ENCODE measurements at places on chromosomes 3 and 15. TPM values are rescaled to one million over a fixed set of nuclear protein-coding genes. Genes with fewer than 3 reads are reported as not detected.

NPAP1 gene
- not detected for total RNA-seq

SOX14 gene
- total RNA-seq, result not detected

ADGRG7 gene
- total RNA-seq, result not detected

ZKSCAN7 gene
- 6.6 TPM for total RNA-seq

CRTC3 gene
- 46.4 TPM for total RNA-seq

CD80 gene
- total RNA-seq, result not detected

FURIN gene
- total RNA-seq, result 84.0 TPM

ARID3B gene
- total RNA-seq, result 3.6 TPM

AGBL1 gene
- total RNA-seq, result not detected

DNA sequence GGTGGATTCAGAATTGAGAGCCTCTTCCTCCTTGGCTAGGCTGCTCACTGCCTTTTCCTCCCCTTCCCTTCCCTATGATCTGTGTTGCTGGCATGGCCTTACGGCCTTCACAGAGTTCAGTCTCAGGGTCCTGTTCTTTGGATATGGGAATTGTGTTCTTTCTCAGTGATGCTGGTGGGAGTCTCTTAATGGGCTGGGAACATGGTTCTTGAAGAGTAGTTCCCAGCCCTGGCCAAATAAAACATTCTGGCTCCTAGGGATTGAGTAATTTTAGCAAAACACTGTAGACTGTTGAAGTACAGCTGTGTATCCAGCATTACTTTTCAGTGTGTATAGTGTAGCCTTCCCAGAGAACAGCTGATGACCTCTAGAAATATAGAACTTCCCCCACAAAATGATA lies 22.6 kb upstream of the FILIP1L start:
- DNase-seq, result no peak

GRCh38 chr15:101406526-101407195 lies 82.8 kb downstream of the PCSK6 start:
- no peak for DNase-seq

GRCh38 chr3:123287051-123287961 lies 85.6 kb downstream of the SEC22A start:
- DNase-seq, result peak; percentile 81

GRCh38 chr3:126638790-126639189 lies 16.1 kb downstream of the TXNRD3 start:
- DNase-seq, result no peak

GRCh38 chr3:12308517-12308916 lies 19.6 kb downstream of the PPARG start:
- no peak for DNase-seq

GRCh38 chr15:38614621-38615020 lies 50.0 kb upstream of the RASGRP1 start:
- no peak for DNase-seq

DNA sequence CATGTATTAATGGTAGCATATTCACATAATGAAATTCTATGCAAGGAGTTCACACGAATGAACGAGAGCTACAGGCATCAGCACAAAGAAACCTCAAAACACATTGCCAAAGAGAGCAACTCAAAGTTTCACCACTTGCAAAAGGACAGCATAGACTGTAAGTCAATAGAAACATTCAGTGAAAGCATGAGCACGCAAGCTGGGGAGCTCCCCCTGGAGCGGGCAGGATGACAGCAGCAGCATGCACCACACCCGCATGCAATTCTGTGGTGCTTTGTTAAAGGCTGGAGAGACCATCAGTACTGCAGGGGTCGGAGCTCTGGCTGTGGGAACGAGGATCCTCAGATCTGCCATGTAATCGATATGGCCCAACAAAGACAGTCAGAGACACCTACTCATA lies 18.7 kb downstream of the OCA2 start:
- peak; percentile 62 for DNase-seq

- no peak for DNase-seq
Measured at GRCh38 chr3:70982284-70982683, 601.2 kb downstream of the FOXP1 start.

GRCh38 chr15:45205192-45205591 lies 17.4 kb upstream of the SHF start:
- no peak for DNase-seq

DNA sequence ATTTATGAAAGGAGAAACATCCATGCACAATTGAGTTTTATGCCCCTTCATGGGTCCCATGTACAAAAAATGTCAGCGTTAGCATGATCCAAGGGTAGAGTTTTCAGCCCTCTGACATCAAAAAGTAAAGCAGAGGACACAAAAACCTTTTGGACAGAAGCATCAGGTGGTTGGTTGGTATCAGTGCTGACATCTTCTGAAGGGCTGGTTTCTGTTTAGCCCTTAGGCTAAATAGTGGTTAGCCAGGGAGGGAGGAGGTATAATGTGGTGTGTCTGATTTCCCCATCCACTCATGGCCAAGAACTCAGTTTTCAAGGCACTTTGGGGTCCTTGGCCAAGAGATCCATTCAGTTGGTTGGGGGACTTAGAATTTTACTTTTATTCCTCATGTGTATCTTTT lies 16.5 kb downstream of the CCDC66 start:
- no peak for DNase-seq

- no peak for DNase-seq
Measured at GRCh38 chr3:127822041-127822681, at the start of gene MGLL. TSS of gene MGLL (minus strand) at chr3:127822515. CDS start at chr3:127822318, 197 bp downstream.

DNA sequence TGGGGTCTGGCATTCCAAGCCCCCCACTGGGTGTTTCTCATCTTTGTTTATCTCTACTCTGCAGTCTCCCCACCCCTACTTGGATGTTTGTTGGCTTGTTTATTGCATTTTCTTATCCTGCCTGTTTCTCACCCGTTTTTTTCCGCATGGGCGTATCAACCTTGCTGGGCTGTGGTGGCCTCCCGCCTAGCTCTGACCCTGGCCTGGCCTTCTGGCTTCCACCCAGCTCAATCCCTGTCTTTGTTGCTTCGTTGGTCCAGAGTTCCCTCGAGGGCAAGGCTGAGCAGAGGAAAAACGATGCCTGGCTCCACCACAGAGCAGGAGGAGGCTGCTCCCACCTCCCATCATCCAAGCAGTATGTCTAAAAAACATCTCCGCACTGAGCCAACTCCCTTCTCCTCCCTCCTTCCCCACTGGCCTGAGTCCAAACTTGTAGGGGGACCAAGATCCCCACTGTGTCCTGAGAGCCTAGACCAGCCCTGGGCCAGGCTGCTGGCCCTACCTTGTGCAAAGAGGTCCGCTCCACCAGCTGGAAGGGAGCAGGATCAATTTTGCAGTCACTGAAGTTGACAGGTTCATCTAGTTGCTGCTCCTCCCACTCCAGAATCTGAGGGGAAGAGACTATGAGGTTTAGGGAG lies 9.8 kb downstream of the CLCN2 start:
- no peak for DNase-seq

- peak; percentile 94 for DNase-seq
Measured at GRCh38 chr15:89090791-89091626, 2.8 kb downstream of the ABHD2 start.

GRCh38 chr3:87191175-87191574 lies 35.9 kb upstream of the CHMP2B start:
- no peak for DNase-seq

- no peak for DNase-seq
Measured at GRCh38 chr3:127685708-127686511, 13.2 kb downstream of the ABTB1 start.

DNA sequence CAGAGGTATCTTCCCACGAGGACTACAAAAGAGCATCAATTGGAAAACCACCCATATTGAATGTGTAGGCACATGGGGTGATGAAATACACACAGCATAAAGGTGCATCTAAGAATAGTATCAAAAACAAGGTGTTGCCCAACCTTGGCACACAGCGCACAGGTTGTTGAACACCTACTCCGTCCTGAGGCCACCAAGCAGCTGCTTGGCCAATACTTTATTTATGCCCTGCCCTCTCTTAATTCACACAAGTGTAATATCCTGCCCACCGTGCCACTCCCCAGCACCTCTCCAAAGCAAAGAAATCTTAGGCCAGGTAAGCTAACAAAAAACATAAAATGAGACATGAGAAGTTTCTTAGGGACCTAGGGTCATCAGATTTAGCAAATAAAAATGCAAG lies 31.2 kb downstream of the WWTR1 start:
- DNase-seq, result no peak

DNA sequence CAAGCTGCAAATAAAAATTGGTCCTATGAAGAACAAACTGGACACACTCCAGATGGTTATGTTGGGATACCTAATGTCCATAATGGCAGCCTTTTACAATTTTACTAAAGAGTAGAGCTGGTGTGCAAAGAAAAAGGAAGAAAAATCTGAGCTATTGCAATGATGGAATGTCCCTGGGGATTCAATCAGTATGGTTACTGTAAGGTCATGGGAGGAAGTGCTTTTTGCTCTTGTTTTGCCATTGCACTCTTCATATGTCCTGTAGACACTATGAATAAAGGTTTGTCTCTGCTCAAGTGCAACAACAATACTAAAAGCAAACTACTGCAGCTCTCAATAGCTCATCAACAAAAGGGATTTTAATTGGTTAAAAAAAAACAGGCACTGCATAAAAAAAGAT lies 5.4 kb downstream of the PFN2 start:
- no peak for DNase-seq

DNA sequence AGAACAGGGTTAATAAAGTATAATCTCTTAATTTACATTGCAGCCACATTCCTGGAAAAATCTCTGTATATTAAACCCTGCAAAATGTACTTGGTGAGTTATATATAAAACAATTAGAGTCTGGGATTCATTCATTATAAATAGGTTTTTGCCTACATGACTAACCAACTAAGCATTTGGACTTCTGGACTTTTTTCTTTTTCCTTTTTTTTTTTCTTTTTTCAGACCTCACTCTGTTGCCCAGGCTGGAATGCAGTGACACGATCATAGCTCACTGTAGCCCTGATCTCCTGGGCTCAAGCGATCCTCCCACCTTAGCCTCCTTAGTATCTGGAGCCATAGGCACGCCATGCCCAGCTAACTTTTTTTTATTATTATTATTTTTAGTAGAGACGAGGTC lies 4.5 kb downstream of the DNAJC13 start:
- DNase-seq, result no peak

DNA sequence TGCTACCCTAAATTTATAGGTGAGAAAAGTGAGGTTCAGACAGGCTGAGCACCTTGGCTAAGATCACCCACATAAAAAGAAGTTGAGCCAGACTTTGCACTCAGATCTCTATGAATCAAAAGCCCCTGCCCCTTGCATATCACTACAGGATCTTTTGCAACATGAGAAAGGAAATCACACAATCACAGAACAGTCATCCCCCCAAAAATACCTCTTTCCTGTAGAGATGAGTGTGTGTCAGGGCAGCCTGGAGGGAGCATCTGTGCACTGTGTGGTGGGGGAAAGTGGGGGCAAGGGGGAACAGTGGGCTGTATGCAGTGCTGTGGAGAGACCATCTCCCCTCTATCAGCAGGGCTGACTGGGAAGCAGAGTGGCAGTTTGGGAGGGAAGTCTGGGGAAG lies 46.6 kb downstream of the EPHB3 start:
- no peak for DNase-seq

- no peak for DNase-seq
Measured at GRCh38 chr3:128235207-128235926, 82.1 kb downstream of the EEFSEC start.

DNA sequence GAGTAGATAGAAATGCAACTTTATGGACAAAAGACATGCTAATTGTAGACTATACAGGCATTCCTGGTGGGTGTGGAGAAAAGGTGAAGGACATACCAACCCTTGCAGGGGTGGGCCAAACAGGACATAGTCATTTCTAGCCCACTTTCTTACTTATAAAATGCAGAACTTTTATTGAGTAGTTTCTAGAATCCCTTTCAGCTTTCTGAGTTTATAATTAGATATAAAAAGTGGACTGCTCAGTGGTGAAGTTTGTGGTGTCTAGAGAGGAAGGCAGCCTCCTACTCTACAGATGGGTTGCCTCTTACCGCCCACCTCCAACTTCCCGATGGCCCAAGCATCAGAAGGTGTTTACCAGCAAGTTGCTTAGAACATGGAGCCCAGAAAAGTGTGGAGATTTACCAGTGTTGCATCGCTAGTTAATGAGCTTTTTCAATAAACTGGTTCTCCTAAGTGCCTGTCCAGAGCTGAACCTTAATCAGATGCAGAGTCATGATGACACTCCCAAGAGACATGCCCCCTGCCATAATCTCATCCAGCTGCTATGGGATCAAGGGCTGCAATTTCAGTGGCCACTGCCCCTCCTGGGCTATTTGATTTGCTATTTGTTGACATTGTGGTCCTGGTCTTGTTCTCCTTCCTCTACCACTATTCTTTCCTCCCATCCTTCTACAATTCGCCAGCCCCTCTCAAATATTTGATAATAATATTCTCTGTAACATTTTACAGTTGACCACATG lies 77.5 kb upstream of the STRIT1 start:
- DNase-seq, result no peak

GRCh38 chr15:82552861-82553260 lies 12.6 kb upstream of the RPS17 start:
- DNase-seq, result no peak

DNA sequence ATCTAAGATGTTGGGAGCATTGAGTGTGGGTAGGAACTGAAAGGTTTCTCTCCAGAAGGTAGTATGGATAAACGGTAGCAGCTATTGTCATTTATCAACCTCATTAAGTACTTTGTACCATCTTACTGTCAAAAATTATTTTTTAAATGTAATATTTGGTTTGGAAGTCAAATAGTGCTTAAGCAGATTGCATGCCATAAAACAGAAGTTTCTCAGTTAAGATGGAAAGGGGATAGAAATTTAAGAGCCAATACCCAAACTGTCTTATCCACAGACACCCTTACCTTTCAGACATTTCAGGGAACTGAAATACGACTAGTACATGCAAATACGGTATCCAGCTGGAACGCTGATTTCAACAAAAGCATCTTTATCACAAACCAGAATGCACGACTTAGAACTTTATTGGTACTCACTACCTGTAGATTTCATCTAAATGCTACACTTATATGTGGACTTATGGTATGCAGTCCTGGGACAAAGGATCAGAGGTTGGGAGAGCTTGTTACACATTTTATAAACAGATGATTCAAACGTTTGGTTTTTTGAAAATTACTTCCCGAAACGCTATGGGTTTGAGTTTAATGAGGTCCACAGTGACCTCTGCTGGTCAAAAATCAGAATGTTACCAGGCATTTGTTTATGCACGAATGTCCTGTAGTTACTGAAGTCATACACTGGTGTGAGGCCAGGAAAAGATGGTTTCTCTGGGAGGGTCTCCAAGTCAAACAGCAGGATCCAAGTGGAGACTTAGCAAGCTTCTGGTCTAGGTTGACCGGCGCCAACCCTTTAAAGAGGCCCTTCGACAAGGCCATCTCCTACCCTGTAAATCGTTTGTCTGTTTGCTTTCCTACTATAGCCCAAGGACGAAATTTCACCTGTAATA lies 45.7 kb upstream of the DUT start:
- DNase-seq, result no peak

GRCh38 chr3:129593595-129594339 lies 12.7 kb downstream of the PLXND1 start:
- no peak for DNase-seq
